ENCODE measurements at places on chromosomes 7 and 10.

- no peak for DNase-seq
These were observed 84.7 kb upstream of the IFRD1 start for GRCh38 chr7:112365551-112365950.

DNA sequence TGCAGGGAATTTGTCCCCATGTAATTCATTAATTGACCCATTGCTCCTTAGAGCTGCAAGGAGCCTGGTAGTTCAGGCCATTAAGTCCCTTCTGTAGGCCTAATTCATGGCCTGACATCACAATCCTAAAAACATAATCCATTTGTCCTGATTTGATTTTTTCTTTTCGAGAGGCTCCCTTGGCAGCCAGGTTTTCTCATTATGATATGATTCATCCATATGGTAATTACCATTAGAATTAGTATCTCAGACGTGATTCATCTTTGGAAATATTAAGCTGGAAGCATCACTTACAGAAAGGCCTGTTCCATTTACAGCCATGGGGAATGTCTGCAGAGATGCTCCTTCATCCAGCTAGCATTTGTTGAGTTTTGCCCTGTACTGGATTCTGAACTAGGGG, 128.5 kb downstream of the PLCE1 start:
- no peak for DNase-seq

DNA sequence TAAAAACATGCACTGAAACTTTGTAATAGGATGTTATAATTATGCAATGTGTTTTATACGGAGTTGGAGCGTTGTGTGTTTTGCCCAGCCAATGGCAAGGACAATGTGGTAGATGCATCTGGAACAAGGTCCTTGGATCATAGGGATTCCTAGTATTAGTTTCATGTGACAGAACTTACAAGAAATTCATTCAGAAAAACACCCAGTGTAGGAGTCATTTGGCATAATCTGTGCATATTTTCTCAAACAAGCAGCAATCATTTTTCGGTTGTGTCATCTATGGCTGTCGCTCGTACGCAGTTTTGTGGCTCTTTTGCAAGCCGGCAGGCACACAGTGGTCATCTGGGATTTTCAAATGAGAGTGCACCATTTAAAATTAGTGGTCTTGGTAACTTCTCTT, 19.8 kb downstream of the CREB5 start:
- DNase-seq = no peak

DNA sequence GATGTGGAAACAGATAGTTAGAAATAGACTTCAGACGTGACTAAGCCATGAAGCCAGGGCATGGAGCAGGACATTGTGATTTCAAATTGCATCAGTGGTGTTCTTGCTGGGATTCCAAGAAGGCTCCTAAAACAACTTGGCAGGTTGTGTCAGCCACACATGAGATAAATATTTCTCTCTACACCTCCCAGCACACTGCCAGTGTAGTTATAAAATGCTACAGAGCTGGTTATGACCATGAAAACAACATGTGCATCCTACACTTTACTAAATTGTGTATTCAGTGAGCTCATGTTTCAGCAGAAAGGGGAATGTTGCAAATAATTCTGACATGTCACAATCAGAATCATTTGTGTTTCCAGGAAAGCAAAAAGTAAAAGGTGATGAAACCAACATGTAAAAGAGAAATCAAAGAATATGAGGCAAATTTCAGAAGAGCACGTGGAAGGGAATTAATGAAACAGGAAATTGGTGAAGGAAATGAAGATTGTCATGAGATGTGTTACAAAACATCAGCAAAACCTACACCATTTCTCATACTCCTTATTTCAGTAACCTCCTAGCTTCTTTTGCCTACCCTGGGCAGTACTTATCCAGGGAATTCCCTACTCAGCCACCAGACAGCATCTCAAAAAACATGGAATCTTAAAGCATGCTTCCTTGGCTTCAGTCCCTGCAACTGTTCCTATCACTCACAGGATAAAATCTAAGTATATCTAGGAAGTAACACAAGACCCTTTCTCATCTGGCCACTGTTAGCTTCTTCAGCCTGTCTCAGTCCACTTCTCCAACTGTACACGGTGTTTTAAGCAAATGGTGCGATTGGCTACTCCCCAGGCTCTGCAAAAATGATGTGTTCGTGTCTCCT, 5.8 kb upstream of the CYP3A7 start:
- no peak for DNase-seq

DNA sequence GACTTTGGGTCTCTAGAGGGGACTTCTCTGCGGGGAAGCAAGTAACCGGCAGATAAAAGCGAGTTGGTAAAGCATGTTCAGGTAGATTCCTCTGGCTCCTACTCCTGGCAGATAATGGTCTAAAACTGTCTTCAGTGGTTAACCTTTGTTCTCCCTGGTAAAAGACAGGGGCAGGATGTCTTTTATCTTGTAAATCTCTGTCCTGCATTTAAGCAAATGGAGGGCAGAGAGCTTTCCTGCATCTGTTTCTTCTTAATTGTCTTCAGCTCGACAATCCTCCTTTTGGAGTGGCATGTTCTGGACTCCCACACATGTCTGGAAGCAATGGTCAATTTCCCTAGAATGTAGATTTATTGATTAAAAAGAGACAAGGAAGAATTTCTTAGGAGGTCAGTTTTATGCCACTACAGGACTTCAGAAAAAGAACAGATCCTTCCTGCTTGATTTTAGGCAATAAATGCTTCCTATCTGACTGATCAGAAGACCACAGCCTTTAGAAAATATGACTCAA, 16.6 kb downstream of the C7orf33 start:
- no peak for DNase-seq

DNA sequence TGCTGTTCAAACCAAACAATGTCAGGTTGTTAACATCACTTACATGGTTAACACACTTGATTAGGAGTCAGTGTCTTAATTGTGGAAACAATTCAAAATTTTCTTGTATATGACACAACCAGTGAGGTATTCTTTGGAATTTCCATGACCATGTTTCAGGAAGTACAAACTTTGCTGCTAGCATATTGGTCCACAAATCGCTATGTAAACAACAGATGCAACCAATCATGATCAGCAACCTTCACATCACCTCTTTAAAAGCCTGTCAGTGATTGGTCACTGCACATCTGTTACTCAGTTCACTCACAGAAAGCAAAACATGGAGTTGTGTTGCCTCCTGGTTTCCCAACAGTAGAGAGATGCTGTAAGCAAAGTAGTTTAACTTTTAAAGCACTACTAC, 108.9 kb upstream of the FAM3C start:
- DNase-seq = peak; percentile 71

GRCh38 chr10:11011984-11012383, 5.7 kb upstream of the CELF2 start:
- no peak for DNase-seq

GRCh38 chr10:59907918-59908807, 1.8 kb upstream of the CCDC6 start:
- DNase-seq = peak; percentile 55

GRCh38 chr7:138568655-138569054, 108.6 kb downstream of the TRIM24 start:
- DNase-seq = no peak

GRCh38 chr10:79148452-79149344, 79.9 kb downstream of the ZMIZ1 start:
- DNase-seq = no peak

DNA sequence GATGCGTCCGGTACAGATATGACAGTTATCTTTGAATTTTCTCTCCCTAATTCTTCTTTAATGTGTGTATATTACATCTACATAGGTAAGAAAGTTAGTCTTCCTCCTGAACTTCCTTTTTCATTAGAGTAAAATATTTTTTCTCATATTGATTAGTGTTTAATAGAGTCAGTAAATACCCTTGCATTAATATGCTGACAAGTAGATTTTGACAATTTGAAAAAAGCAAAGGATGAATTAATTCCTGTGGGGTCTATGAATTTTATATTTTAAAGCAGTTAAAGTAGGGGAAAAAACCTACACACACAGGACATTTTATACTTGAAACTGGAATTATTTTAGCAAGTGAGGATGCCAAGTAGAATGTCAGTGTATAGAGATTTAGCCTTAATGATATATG, 9.4 kb downstream of the OTUD1 start:
- no peak for DNase-seq

DNA sequence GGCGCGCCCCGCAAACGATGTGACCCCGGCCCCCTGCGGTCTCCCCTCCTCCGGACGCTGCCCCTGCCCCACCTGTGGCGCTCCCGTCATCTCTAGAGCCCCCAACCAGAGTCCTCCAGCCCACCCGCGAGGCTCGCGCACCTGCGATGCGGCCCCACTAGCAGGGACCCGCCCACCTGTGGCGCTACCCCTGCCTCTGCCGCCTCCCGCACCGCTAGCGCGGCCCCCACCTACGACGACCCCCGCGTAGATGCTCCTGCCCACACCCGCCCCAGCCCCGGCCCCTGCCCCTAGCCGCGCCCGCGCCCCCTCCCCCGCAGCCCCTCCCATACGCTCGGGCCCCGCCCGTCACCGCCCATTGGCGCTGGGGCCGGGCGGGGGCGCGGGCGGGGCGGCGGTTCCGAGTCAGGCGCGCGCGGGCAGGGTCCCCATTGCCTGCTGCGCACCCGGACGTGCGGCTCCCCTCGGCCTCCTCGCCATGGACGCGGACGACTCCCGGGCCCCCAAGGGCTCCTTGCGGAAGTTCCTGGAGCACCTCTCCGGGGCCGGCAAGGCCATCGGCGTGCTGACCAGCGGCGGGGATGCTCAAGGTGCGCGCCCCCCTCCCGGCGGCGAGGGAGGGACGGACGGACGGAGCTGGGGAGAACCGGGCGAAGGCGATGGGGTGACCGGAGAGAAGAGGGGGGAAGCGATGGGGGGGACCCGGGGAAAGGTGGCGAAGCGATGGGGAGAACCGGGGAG, at the start of gene PFKP:
TSS of gene PFKP (plus strand) at position 431 of the 741 bp plus-strand sequence. CDS start at position 479, 48 bp downstream.
- DNase-seq = no peak

GRCh38 chr10:17021656-17022465, 107.8 kb downstream of the CUBN start:
- DNase-seq = no peak

DNA sequence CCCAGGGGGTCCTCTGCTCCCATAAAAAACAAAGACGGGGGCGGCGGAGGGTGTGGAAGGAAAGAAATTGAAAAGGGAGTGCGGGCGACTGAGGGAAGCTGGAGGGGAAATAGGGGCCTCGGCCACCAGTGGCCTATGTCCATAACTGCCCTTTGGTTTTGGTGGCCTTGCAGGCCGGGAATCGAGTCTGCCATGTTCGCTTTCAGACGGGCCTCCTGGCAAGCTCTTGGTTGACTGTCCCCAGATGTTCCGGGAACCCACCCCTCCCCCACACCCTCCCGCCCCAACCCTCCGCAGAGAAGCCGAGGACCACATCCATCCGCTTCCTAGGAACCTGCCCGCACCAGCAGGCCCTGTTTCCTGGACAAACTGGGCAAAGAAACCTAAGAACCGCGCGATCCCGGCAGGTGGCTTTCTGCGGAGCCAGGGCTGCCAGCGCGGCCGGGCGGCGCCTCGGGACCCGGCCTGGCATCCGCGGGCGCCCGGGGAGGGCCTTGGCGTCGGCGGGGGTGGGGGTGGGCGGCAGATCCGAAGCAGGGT, 20.0 kb upstream of the GATA3 start:
- no peak for DNase-seq

Measured in RCC 7860 (cell line).